ENCODE measurements at places on chromosomes 3 and 15.

- DNase-seq = no peak
Measured at GRCh38 chr3:191369616-191370010, 39.3 kb upstream of the UTS2B start.

DNA sequence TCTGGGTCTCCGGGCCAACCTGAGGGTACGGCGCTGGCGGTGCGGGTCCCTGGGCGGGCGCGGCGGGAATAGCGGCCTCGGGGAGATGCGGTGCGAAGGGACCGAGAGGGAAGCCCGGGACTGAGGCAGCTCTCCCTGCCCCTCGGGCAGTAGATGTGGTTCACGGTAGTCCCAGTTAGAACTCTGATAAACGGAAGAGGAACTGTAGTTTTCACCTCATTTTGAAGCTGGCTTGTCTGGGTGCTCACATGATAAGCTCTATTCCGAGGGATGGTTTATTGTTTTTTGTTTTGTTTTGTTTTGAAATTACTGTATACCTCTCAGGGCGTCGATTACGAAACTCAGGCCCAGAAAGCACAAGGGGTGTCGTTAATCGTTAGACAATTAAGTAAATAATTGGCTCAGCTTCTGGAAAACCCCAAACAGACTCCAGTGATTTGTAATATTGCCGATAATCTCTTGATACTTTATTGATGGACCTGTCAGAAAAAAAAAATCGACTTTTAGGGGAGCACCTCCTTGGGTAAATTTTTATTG lies 413 bp downstream of the NUSAP1 start:
- no peak for DNase-seq

DNA sequence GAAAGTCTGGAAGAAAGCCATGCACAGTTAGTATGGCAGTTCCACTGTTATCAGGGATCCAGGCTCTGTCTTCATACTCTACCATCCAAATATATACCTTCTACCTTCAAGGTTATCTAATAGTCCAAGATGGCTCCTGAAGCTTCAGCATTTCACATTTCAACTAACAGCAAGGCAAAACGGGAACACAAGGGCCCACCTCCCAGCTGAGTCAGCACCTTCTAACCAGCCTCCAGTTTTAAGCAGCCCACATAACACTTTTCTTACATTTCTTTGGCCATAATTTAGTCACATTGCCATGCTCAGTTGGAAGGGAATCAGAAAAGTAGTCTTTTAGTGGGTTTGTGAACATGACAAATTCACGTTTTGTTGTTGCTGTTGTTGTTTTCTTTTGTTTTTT lies 15.4 kb upstream of the MSL2 start:
- no peak for DNase-seq

DNA sequence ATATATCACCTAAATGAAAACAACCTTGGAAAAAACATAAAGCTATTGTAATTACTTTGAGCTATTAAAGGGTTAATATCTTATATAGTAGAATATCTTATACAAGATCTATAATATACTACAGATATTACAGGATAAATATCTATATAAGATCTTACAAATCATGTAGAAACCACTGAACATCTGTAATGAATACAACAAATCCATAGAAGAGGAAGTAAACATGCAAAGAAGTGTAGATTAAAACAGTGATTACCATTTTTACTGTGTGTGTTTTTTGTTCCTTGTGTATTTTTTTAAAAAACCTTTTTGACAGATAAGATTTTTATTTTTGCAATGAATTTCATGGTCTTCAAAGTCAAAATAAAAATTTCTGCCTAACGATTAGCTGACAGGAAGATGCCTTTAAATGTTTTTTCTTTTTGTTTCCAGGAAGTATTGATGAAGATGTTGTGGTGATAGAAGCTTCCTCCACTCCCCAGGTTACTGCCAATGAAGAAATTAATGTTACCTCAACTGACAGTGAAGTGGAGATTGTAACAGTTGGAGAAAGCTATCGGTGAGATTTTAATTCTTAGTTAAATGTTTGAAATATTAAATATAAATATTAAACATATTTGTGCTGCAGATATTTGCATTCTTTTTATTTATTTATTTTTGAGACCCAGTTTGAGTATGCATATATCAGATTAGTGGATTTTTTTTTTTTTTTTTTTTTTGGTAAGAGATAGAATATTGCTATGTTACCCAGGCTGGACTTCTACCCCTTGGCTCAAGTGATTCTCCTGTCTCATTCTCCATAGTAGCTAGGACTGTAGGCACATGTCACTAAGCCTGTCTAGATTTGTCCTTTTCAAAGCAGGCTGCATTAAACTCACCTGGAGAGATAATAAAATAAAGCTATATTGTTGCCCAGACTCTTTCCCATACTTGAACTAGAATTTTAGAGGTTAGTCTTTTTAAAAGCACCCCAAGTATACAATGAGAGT lies 52.8 kb upstream of the CCNB2 start:
- DNase-seq = no peak

DNA sequence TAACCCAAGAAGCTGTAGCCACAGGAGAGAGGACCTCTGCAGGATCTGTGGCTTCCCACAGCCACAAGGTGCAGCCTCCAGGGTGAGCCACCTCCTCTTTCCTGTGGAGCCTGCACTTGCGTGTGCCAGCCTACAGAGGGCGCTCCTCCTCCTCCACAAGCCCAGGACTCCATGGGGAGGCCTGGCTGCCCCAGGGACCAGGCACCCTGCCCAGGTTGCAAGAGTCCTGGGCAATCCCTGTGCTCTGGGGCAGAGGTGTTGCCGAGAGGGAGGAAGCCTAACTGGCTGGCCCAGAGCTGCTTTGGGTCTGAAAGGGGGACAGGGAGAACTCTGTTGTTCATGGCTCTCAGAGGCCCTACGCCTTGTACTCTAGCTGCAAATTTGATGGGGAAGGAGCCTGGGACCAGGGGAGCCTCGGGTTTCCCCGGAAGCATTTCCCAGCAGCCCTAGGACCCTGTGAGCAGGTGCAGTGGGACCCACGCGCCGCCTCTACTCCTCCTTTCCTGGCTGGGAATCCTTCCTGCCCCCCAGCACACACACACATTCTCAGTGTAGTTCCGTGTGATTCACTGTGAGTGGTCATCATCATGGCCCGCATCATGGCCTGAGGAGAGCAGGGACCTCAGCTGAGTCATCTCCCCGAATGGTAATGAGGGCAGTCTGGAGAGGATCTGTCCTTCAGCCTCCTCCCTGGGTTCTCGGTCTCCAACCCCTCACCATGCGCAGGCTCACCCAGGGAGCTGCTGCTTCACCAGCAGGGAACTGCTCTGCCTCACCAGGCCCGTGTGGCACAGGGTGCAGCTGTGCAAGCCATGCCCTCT lies 24.3 kb downstream of the TBC1D21 start:
- no peak for DNase-seq

DNA sequence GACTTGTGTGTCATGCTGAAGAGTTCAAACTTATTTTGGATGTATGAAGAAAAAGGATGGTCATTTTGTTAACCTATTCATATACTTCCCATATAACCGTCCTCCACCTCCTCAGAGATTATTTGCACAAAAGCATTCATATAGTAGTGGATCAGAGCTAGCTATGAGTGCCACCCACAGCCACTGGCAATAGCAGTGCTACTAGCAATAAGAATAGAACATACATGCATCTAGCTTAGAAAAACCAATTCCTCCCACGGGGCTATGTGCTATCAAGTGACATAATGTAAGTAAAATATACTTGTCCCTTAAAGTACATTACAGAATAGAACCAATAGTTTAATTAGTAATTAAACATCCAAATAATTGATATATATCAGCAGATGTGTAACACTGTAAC lies 10.3 kb upstream of the ZBED2 start:
- no peak for DNase-seq

DNA sequence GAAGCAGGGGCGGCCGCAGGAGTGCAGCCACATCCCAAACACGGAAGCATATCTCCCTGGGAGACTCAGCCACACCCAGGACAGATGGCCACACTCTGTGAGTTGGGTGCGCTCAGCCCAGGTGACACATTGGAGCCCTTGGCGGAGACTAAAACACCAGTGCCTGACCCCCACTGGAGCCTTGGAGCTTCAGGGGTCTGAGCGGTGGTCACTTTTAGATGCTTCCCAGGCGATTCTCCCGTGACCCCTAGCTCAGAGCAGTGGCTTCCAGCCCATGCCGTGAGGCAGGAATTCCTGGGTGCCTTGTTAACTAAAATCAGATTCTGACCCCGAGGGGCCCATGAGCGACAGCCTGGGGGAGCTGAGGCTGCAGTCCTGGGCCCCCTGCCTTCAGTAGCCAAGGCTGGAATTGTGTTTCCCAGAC lies 54.5 kb downstream of the PLXNA1 start:
- DNase-seq = no peak

GRCh38 chr3:45167011-45167911 lies 21.1 kb upstream of the CDCP1 start:
- DNase-seq = peak; percentile 82

DNA sequence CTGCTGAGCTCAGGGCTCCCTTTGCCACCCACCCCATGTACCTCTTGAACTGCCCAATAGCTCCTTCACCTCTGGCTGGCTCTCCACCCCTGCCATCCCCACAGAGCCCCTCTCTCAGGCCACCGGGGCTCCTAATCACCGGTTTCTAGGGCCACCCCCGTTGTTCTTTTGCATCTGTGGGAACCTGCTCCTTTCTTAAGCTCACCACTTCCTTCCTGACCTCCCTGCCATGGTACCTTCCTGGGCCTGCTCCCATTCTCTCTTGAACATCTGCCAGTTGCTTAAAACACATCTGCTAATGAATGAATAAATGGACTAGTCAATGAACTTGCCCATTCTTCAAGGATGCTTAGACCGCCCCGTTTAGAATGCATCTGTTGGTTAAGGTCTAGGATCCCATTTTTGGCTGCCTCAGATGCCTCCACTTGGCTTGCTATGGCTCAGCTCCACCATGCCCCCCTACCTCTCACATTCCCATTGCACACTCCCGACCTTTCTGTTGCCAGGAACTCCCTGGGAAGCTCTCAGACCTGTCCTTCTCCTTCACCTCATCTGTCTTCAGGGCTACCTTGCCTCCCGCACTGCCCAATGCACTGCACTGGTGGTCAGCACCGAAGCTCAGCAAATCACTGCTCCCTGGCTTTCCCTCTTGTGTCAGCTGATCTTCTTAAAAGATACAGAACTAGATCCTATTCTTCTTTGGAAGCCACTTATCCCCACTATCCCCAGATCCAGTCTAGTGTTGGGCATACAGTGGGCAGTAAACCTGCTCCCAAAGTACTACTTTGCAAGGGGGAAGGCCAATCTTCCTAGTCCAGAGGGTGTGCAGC lies 9.1 kb downstream of the AMOTL2 start:
- no peak for DNase-seq

Measured in renal pelvis (tissue), 12 donors.